Panc1 (cell line): ENCODE measurements at places on chromosomes 6 and 20.

DNA sequence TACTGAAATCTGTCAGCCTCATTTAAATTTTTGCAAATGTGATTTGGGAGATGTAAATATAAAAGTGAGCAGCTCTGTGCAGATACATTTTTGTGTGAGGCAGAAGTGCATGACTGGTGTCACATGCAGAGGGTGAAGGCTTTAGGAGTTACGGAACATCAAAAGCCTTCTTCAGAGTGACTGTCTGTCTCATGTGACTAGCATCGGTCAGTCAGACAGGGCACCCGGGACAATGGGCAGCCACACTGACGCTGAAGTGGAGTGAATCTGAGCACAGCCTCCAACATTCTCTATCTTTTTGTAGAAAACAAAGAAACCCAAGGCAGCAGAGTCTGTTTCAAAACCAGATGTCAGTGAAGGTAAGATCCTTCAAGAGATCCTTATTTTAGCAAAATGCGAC is 7.9 kb upstream of the FAM209A start:
- no peak for DNase-seq

GRCh38 chr6:168506460-168506859 is 65.5 kb downstream of the SMOC2 start:
- DNase-seq, result no peak

DNA sequence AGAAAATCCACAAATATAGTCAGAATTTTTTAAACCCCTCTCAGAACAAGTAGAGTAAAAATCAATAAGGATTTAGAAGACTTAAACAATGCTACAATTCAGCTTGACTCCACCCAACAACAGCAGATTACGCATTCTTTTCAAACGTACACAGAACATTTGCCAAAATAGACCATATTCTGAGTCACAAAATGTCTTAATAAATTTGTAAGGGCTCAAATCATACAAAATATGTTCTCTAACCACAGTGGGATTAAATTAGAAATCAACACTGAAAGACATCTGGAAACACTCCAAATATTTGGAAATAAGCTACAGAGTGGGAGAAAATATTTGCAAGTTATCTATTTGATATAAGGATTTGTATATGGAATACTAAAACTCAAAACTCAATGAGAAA is 164.2 kb upstream of the AKAP12 start:
- no peak for DNase-seq

- no peak for DNase-seq
Measured at GRCh38 chr20:34040300-34040995, 46.7 kb downstream of the RALY start.

GRCh38 chr6:118288355-118289124 is 259.6 kb upstream of the PLN start:
- DNase-seq, result no peak

- no peak for DNase-seq
Measured at GRCh38 chr6:166365221-166365620, 17.5 kb downstream of the MPC1 start.

DNA sequence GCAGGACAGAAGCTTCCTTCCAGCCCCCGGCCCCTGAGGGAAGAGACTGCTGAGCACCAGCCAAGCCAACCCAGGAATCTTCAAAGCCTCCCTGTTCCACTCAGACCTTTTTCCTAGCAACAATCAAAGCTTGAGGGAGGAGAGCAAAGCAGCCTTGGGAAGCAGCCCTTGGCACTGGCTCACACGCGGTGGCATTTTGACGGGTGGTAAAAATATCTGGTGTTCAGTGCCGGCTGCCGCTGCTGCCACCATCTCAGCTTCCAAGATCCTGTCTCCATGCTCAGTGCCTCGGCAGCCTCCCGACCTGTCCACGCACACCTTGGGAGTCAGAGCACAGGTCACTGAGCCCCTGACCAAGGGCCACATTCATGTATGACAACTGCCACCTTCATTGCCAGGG is 170.1 kb downstream of the LRFN2 start:
- DNase-seq, result no peak

DNA sequence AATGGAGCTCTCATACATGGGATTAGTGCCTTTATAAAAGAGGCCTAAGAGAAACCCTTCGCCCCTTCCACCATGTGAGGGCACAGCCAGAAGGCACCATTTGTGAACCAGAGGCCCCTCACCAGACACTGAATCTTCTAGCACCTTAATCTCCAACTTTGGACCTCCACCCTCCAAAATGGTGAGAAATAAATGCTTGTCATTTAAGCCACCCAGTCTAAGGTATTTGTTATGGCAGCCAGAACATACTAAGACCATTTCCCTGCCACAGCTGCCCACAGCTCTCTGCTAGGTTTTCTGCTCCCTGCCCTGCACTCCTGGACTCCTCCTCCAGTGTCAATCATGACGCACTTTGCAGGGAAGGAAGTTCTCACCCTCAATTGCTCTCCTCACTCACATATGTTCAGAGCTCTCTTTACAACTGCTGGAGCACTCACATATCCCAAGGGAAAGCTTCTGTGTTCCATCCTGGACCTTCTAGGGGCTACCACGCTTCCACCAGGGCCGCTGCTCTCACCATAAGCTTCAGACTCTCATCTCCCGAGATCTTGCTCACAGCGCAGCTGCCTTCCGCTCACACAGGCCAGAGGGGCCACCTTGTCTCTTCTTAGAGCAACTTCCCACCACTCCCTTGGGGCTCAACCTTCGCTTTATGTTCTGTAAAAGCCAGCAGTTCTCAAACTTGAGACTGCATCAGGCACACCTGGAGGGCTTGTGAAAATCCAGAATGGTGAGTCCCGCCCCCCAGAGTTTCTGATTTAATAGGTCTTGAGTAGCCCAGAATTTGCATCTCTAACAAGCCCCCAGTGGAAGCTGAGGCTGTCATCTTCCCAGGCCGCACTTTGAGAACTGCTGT is 1.6 kb upstream of the LY86 start:
- DNase-seq, result no peak

DNA sequence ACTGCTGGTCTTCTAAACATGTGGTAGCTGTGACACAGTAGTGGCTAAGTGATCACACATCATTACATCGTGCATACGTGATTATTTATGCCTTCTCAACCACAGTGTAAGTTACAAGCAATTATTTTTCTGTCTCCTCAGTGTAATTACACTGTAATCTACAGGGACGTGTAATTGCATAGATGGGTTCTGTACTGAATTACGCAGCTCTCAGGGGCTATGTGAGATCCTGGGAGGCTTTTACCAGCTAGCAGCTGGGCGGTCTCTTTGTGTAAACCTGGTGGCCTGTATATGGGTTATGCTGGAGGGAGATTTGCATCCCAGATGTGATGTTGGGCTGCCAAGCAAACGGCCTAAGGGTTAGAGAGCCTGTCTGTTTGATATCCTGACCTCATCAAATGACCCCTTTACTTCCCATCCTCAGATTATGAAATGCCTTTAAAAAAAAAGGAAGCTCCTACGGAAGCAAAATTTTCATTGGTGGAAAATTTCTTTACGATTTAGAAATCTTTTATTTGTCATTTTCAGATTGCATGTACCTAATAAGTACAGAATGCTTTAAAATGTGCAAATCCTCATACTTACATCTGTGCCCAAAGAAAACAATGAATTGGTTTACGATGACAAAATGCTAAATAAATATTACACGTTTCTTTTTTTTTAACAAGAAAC is 402.8 kb upstream of the JAG1 start:
- DNase-seq, result no peak

- no peak for DNase-seq
Measured at GRCh38 chr6:130167655-130168054, 55.1 kb downstream of the SAMD3 start.

DNA sequence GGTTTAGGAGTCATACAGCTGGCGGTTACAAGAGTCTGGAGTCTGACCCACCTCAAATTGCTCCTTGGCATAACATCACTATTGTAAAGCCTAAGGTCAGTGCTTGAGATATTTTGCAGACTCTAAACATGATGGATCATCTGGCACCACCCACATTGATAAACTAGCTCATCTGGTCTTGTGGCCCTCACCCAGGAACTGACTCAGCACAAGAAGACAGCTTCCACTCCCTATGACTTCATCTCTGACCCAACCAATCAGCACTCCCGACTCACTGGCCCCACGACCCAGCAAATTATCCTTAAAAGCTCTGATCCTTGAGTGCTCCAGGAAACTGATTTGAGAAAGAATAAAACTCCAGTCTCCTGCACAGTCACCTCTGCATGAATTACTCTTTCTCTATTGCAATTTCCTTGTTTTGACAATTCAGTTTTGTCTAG is 115.9 kb downstream of the CD24 start:
- DNase-seq, result no peak

GRCh38 chr6:107657755-107658461 is 166.2 kb downstream of the SCML4 start:
- DNase-seq, result peak; percentile 38

- DNase-seq, result no peak
Measured at GRCh38 chr6:10831609-10832008, 6.7 kb downstream of the MAK start.

DNA sequence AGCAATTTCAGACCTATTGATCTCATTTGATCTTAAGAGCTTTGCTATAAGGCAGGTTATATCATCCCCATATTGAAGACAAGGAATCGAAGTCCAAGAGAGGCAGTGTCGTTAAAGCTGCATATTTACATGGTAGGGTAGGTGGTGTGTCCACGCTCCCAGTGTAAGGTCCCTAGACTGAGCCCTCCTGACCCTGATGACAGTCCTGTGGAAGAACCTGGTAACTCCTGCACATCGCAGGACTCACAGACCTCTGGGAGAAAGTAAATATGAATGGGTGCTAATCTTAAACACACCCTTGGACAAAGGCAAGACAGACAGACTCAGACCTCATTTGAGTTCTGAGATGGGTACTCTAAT is 602 bp upstream of the HLA-DPB1 start:
- DNase-seq, result no peak

DNA sequence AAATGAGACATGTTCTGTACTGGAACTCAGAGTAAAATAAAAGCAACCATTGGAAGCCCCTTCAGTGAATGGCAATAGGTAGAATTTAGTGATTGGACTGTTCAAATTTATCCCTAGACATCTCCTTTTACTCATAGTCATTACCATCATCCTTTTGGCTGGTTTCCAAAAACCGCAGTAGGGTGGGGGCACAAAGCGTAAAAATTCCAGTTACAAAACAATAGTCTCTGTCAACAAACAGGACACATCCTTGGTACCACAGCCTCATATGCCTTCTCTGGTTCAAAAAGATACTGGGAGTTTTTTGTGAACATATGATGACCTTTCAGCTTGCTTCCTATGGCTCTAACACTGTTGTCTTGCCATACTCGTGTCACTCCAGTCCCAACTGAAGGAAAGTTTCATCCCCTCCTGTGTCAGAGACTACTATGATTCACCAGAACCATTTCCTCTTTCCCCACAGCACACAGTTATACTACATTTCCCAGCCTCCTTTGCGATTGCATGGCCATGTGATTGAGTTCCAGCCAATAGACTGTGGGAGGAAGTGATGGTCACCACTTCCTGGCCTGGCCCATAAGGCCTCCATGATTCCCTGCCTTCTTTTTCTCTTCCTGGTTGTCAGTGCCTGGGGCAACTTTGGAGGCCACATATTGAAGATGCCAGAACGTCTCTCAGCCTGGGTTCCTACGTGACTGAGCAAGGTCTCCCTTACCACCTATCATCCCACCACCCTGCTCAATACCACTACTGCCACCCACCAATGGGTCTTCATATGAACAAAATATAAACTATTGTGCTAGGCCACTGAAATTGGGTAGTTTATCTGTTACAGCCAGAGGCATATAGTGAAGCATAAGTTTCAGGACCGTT is 162.4 kb downstream of the ID4 start:
- DNase-seq, result no peak

DNA sequence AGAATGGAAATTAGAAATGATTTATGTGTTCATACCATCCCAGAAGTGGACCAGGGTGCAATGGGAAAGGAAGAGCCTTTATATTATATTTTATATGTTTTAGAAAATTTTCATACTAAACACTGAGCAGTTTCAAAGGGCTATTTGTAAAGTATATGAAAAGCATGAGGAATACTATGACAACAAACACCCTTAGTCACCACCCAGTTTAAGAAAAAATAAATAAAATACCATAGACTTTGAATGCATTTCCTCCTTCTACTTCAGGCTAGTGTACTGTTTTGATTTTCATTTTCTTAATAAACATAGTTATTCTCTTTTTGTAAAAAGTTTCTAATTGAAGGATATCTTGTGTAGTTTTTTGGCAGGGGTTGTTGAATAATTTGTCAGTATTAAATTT is 191.1 kb downstream of the PLCB4 start:
- no peak for DNase-seq

GRCh38 chr6:134007077-134007476 is 45.3 kb downstream of the SLC2A12 start:
- DNase-seq, result no peak

- DNase-seq, result no peak
Measured at GRCh38 chr6:938271-938905, 245.4 kb upstream of the EXOC2 start.

DNA sequence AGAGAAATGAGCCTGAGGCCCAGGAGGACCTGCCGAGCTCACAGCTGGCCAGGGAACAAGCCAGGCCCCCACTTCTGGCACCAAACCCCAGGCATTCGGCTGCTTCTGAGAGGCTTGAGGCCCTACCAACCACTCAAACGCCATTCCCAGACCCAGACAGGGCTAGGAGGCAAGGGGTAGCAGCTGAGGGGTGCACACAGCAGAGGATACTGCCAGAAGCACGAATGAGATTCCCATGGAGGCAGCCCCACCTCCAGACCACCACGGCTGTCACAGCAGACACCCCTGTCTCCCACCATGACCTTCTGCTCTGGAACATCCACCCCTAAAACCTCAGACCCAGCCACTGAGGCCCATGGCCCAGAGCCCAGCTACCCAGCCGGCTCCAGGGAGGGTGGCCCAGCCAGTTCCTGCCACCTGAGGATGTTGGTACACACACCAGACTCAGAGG is 36.1 kb downstream of the NTSR1 start:
- DNase-seq, result no peak

DNA sequence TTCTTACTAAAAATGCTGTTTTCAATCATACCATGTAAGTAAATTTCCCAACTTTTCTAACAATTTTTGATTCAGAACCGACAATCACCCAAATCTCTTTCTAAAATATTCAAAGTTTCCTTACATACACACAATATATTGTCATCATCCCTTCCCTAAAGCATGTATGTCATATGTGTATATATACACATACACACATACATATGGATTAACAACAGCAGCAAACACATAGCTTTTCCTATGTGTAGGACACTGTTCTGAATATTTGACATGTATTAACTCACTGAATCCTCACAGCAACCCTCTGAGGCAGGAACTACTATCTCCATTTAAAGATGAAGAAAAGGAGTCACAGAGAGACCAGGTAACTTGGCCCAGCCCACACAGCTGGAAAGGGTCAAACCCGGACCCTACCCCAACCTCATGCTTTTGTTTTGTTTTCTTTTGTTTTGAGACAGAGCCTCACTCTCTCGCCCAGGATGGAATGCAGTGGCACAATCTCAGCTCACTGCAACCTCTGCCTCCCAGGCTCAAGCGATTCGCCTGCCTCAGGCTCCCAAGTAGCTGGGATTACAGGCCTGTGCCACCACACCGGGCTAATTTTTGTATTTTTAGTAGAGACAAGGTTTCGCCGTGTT is 7.2 kb downstream of the FYN start:
- DNase-seq, result no peak

DNA sequence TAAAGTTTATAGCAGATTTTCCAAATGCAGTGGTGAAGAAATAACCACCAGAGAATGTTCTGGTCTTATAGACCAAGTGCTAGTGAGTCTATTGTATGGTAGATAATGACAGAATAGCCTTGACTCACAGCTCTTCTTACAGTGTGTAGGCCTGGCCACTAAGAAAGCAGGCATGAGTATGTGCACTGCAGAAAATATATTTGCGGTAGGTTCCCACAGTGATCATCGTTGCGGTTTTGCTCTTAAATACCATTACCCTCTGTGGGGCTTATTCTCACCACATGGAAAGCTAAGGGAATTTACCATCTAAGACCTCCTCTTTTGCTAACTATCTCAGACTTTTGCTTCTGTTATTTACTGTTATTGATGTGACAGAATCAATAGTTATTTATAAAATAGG is 212.3 kb upstream of the SYNDIG1 start:
- no peak for DNase-seq
